ENCODE measurements at places on chromosomes 5 and 9.

- no peak for DNase-seq
These were observed 200.1 kb downstream of the MCTP1 start for GRCh38 chr5:95084757-95085156.

GRCh38 chr9:21801683-21802417 is 586 bp upstream of the MTAP start:
- peak; percentile 92 for DNase-seq

DNA sequence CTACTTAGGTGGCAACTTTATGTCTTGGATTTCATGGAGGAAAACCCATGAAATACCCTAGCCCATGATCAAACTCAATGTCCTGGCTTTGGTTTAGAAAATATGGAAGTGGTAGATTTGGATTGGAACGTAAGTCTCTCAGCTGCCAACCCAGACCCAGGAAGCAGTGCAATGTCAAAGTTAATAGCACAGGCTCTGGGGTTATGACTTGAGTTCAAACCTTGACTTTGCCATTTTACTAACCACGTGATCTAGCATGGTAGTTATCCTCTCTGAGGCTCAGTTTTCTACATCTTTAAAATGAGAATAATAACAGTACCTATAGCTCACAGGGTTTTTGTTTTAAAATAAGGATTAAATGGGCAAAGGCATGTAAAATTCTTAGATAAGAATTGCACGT is 13.8 kb downstream of the FYB1 start:
- no peak for DNase-seq

DNA sequence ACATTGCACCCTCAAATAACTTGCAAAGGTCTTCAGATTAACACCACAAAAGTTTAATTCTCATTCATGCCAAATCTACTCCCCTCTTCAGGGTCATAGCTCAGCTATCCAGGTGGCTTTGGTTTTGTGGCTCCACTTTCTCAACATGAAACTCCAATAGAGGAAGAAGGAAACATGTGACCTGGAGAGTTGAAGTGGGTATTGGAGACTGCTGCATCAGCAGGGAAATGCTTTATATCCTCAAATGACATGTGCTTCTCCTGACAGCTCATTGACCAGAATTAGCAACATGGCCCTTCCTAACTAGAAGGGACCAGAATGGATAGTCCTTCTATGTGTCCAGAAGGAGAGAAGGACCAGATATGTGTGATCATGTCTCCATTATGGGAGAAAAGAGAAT is 73.6 kb downstream of the TLR4 start:
- DNase-seq: peak; percentile 34

GRCh38 chr9:34381323-34381722 is 4.6 kb upstream of the MYORG start:
- DNase-seq: no peak

- peak; percentile 80 for DNase-seq
These were observed 26.1 kb upstream of the ANXA2R start for GRCh38 chr5:43065948-43066798.

DNA sequence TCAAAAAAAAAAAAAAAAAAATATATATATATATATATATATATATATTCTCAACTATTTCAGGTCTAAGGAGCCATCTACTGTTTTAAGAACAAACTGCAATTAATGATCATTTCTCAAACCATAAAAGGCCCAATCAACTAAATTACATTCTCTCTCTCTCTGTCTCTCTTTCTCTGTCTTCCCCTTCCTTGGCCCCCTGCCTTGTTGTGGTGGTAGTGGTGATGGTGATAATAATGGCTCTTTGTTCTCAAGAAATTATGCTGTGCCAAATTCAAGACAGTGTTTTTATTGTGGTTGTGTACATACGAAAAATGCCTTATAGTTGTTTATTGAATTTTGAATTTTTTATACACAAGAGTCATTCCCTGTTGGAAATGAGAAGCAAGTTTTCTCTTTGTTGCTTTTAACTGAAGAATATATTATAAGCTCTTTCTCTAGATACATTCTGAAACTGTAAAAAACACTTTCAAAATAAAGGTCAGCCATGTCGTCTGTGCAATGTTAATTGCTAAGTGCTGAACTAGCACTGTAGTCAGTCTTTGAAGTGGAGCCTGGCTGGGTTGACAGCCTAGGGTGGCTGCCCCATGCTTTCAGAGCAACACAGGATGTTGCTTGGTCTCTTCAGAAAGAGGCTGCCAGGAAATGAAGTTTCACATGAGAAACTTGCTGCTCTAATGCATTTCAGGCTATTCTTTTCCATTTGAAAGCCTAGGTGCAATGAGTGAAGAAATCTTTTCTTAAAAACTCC is 96.0 kb downstream of the HINT1 start:
- peak; percentile 20 for DNase-seq

DNA sequence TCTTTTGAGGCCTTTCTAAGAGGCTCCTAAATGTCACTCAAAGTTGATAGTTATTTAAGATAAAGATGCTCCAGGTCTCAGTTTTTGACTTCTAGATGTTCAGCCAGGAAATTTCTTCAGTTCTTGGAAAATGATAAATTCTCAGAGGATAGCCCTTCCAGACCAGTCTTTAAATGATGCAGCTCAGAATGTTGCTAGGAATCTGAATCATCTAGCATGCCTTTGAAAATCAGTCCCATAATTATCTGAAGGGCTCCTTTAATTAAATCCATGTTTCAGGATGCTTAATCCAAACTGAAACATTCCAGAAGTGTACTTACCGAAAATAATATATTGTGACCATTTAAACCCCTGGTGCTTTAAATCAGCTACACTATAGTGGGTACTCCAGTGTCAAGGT is 107.5 kb upstream of the FBN2 start:
- DNase-seq: peak; percentile 76

DNA sequence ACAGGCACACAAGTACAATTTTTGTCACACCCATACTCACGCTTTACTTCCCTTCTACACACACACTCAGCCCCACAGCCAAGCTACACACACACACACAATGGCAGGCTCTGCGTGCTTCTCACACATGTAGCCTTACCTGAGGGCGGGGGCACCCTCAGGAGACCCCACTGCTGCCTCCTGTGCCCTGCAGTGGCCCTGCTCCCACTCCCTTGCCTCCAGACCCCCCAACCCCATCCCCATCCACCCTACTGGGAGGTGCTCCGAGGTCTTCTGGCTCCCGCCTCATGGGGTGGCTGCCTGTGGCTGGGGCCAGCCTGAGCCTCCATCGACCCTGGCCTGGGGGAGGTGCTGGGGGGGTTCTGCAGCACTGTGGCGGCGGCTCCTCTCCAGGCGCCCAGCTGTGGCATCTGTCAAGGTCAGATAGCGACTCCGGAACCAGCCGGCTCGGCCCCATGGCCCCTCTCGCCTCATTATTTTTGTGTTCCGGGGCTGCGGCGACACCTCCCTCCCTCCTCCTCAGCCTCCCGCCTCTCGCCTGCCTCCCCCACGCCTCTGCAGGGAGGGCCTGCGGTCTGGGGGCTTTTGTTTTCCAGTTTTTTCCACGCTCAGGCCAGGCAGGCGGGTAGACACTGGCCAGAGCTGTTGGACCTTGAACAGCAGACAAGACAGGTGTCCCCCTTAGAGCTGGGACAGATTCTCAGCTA is 21.7 kb downstream of the CXXC5 start:
- no peak for DNase-seq

GRCh38 chr5:177462021-177462670 is 11.3 kb downstream of the DBN1 start:
- no peak for DNase-seq

GRCh38 chr9:134243778-134244467 is 79.6 kb upstream of the RNU6ATAC start:
- DNase-seq: peak; percentile 37

GRCh38 chr9:126070058-126070655 is 256.5 kb upstream of the MVB12B start:
- DNase-seq: no peak

- DNase-seq: peak; percentile 14
These were observed 174.7 kb upstream of the PPP1R2B start for GRCh38 chr5:156675395-156675794.

DNA sequence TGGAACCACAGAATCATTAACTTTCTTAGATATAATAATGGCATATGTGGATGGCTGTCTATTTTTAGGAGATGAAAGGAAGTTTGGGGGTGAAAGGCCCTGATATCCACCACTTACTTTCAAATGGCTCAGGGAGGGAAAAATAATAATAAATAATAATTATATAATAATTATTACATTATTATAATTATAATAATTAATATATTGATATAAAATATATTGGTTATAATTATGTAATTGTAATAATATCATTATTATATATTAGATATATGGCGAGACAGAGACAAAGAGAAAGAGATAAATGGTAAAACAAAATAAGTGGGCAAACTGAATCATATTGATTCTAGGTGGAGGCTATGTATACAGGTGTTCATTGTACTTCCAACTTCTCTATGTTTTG is 136.6 kb downstream of the GAPVD1 start:
- no peak for DNase-seq

- no peak for DNase-seq
These were observed 389.4 kb downstream of the CTNND2 start for GRCh38 chr5:11514705-11515432.

GRCh38 chr9:17082343-17083064 is 52.3 kb upstream of the CNTLN start:
- DNase-seq: peak; percentile 83
